GM12892 (cell line): ENCODE measurements at places on chromosomes 11 and 22.

GRCh38 chr11:22337596-22338485, at the start of gene SLC17A6:
Gene SLC17A6, plus strand, starts transcription at chr11:22338381. Its CDS starts 153 bp downstream, at chr11:22338534.
- DNase-seq: no peak

GRCh38 chr11:8268530-8269400, 5.1 kb upstream of the LMO1 start:
- no peak for DNase-seq

- peak; percentile 61 for DNase-seq
Observed at GRCh38 chr11:2194877-2195755, 23.5 kb upstream of the TH start.

DNA sequence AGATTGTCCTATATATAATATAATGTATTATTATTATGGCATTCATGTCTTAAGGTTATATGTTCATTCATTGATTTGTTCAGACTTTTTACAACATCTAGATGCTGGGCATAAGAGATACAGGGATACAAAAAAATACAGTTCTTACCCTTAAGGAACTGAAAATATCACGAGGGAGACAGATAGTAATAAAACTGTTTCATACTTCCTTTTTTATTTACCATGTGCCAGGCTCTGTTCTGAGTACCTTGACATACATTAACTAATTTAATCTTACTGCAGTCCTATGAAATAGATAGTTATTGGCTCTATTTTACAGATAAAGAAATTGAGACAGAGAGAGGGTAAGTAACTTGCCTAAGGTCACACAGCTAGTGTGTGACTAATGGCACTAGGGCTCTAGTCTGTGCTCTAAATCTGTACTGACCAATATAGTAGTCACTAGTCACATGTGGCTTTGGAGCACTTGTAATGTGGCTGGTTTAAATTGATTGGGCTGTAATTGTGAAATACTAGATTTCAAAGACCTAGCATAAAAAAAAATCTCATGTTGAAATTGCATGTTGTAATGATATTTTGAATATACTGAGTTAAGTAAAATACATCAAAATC, 21.3 kb downstream of the TRIM44 start:
- no peak for DNase-seq

DNA sequence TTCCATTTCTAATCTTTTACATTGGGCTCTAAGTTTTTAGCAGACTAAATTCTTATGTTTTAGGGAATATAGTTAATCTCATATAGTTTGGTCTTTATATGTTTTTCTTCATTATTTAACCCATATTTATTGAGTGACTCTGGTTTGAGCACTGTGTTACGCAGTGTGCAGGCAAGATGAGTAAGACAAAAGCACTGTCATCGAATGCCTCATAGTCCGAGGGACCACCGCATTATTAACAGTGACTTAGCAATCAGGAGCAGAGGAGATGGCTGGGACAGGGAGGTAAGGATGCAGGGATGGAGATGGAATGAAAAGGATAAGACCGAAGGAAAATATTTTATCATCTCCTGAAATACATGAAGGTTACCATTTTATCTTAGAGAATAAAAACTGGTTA, 65.2 kb upstream of the CTSC start:
- DNase-seq: no peak

GRCh38 chr11:12702999-12703453, 28.8 kb downstream of the TEAD1 start:
- DNase-seq: no peak

DNA sequence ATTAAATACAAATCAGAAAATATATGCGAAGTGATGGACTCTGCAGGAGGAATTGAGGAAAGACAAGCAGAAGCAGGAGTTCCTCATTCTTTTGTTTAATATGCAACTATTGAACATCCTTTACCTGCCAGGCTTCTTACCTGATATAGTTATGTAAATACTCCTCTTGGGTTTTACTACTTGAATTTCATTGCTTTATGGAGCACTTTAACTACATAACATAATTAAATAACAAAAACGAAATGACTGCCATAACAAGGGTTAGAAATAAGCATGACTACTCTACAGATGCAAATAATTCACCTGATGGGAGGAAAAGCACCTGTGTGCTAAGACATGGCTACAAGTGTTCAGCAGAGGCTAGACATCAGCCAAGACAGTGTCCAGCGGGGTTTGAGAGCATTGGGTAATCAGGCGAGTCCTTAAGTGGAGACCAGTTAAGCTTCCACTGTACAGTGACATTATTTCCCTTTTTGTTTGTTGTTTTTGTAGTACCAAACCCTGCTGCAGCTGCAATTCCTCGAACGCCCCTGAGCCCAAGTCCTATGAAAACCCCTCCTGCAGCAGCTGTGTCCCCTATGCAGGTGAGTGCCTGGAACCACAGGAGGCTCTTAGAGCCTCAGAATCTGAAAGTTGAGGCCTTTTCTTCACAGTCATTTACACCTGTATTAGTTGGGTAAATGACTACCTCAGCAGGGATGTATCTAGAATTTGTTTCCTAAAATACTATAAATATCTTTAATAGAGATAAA, 67.4 kb downstream of the SPECC1L start:
- no peak for DNase-seq
